ENCODE measurements at places on chromosomes 5 and 9.

- DNase-seq: no peak
These were observed 33.5 kb downstream of the CSNK1G3 start for GRCh38 chr5:123545506-123545905.

DNA sequence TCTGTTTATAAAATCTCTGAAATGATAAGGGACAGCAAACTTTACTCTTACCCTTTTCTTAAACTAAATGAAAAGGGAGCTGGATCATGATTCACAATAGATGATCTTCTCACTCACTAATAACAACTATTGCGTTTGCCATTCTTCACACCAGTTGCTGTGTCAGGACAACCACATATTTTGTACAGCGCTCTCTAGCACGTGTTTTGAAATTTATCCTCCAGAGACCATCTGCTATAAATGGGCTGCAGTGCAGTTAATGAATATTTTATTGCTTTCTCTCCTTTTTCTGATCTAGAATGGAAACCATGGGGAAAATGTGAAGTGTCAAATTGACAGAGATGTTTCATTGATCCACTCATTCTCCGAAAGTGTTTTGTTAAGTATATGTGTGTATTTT lies 258.4 kb upstream of the CCNH start:
- DNase-seq: no peak

- no peak for DNase-seq
These were observed 153.8 kb downstream of the C9orf50 start for GRCh38 chr9:129467004-129467588.

DNA sequence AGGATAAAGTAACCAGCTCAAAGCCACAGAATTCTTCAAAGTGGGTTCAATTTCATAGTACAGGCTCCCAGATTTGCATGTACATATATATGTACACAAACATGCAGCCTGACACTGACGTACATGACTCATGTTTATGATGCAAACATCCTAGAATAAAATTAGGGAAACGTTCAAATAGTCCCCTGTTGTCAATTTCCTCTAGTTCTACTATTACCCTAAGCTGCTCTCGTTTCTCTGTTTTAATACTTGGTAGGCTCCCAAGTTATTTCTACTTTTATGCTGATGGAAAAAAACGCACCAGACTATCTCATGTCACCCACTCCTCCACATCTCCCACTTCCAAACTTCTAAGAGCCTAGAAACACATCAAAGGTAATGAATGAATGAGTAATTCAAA lies 229.7 kb downstream of the EPB41L4A start:
- DNase-seq: no peak

DNA sequence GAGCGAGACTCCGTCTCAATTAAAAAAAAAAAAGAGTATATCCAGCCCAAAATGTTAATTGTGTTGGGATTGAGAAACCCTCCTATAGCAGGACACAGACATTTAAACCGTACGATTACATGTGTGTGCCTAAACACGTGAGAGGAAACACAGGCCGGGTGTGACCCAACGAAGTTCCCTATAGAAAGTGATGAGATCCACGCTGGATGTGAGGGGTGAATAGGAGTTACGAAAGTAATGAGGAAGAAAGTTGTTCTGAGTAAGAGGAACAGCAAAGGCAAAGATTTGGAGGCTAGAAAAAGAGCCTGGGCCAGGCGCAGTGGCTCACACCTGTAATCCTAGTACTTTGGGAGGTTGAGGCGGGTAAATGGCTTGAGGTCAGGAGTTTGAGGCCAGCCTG lies 13.6 kb downstream of the NAIF1 start:
- DNase-seq: no peak

DNA sequence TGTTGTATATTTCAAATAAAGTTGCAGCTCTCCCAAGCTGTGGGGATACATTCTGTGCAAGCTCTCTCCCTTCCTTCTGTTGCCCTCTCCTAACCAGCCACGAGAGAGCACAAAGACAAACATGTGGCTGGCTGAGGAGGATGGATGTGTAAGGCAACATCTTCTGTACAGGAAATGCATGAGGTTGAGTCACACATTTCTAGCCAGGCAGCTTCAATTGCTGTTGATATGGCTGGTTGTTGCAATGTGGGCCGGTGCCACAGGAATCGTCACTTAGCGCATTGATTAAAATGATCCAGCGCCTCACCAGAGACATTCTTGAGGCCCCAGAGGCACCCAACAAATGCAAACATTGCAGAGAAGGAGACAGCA lies 207.1 kb downstream of the ICE1 start:
- no peak for DNase-seq

DNA sequence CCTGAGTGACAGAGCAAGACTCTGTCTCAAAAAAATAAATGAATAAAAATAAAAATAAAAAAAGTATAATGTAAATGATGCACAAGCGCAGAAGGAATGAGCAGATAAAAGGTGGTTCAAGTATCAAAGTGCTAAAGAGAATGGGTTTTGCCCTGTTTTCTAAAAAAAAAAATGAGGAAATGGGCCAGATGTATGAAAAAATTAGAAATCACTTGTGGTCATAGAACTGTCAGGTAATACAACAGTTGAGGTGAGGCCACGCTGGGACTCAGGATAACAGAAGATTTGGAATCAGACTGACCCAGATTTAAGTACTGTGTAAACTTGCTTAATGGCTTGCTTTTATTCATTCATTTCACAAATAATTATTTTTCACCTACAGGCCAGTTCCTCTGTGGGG lies 69.8 kb downstream of the MAPKAP1 start:
- DNase-seq: no peak

DNA sequence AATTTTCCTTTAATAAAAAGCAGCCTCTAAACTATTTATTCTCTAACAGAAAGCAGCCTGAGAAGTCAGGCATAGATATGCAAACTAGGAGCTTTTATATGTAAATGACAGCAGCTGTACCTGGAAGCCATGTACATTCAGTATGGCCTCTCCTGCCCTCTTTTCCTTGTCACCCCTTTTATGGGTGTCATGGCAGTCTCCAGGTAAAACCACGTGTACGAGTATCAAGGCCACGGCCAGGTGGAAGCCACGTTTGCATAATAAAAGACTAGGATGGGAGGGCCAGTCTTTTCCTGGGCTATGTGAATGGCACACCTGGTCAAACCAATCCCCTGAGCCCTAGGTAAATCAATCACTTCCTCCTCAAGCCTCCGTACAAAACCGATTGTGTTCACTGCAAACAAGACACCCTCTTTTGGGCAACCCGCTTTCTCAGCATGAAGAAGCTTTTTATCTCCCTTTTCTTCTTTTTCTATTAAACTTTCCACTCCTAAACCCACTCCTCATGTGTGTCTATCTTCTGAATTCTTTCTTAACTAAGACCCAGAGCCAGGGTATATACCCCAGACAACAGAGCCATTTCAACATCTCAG lies 419.5 kb upstream of the CTNND2 start:
- DNase-seq: no peak

DNA sequence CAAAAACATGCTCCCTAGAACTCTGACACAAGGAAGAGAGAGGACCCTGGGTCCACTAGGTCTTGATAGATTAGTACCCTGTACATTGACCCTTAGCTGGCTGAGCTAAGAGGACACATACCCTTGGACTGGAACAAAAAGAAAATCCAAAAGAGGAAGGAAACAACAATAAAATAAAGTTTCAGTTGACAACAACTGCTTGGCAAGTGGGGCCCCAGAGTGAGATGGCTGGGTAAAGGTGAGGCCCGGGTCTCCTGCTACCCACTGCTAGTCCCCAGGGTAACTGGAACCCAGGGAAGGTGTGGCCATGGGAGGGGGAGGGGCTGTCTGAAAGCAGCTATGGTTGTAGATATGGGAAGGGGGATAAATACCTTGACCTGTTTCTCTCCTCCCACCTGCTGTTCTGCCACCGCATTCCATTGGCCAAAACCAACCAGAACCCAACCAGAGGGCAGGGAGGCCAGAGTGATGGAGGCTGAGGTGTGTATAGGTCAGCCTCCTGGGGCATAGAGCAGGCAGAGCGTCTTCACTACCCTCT lies 11.7 kb downstream of the TAL2 start:
- DNase-seq: no peak

DNA sequence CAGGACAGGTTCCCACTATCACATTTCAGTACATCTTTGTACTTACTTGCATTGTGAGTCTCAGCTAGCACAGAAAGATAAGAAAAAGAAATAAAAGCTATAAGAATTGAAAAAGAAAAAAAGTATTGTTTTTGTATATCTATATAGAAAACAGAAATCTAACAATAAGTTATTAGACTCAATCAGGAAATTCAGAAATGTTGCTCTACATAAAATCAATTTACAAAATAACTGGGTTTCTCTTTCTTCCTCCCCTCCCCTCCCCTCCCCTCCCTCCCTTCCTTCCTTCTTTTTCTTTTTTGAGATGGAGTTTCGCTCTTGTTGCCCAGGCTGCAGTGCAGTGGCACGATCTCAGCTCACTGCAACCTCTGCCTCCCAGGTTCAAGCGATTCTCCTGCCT lies 7.2 kb upstream of the CACNA1B start:
- DNase-seq: no peak

DNA sequence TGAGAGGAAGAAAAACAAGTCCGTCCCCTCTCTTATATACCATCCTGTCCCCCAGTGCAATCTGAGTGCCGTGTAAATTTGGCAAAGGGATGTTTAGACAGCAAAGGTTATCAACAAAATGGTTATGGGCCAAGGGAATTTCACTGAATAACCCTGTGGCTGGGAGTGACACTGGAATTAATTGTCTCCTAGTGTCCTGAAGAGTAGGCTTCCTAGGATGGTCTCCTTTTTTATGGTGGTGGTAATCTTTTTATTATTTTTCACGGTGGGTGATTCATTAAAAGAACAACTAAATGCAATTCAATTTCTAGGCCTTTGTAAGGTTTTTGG lies 244.2 kb downstream of the PIK3R1 start:
- no peak for DNase-seq

GRCh38 chr5:68070591-68071281 lies 144.8 kb upstream of the PIK3R1 start:
- no peak for DNase-seq

DNA sequence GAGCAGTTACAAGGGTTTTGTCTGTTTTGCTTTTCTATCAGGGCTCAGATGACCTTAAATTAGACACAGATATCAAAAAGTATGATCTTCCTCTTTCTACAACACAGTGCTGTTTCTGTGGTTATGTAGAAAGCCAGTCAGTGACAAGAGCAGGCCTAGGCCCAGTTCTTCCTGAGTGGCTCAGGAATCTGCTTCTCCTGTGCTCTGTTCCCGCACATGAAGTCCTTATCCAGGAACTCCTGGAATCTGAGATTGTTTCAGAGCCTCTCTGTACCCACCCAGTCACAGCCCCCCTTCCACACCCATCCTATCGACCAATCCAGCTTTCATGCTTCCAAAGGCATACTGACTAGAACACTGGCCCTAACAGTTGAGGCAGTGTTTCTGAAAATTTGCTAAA lies 40.4 kb upstream of the SMU1 start:
- no peak for DNase-seq

- no peak for DNase-seq
These were observed 438.5 kb upstream of the NUDT12 start for GRCh38 chr5:104001136-104001535.

DNA sequence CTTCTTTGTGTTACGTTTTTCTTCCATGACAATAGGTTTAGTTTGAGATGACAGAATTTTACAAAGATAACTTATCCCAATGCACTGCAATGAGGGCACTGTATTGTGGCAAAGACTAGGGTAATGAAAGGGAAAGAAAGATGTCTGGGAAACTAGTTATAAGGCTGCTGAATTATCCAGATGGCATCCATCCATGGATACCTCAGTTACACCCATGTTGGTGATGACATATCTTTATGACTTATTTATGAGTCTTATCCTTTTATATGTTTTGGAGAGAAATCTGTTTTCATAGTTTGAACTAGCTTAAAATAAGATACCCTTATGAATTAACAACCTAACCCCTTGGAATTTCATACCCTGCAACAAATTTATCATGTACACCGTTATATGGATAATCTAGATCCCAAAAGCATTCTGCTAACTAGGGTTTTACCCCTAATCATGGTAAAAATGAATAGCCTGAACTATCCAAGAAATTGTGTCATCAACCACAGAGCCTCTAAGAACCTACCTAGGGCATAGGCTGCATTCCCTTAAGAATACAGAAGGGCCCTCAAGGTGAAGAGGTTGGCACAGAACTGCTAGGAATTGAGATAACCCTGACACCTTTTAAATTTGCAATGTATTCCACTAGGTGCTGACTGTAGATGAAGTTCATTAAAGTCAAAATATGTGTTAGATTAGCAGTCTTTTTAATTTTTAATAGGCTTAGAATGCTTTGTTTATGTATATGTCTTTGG lies 49.5 kb upstream of the RORB start:
- DNase-seq: no peak
